ENCODE measurements at places on chromosomes 3 and 15.

DNA sequence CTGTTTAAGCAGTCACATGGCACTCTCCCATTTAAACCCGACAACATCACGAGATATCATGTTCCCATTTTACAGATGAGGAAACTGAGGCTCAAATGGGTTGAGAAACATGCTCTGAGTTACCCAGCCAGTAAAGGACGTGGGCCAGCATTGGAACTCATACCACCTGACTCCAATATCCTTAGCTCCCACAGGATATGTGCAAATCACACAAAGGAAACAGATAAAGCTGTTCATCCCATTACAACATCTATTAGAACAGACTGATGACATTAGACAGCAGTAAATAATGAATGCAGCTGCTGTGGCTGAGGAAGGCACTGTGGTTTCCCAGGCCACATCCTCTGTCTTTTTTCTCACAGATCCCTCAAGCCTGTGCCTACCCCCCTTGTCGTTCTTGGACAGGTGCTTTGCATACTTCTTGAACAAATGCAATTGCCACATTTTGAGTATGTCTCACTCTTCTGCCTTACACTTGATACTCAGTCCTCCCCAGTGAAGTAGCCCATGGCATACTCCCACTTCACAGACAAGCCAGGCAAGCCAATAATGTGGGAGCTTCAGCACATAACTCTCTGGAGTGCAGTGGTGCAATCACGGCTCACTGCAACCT lies 17.7 kb downstream of the FRMD4B start:
- DNase-seq: no peak

DNA sequence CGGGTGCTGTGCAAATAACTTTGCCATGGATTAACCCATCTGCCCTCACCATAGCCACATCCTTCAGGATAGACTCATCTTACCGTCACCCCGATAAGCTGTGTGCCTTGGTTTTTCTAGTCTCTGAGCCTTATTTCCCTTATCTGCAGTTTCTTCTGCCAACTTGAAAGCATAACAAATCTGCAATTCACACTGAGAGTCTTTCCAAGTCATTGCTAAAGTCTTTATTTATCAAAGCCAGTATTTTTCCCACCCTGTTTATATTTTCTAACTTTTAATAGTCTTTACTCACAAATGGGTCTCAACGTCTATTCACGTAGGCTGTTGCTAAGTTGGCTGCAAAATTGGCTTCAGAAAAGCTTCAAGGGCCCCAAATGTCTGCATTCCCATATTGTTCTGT lies 61.6 kb upstream of the SUCLG2 start:
- DNase-seq: no peak

DNA sequence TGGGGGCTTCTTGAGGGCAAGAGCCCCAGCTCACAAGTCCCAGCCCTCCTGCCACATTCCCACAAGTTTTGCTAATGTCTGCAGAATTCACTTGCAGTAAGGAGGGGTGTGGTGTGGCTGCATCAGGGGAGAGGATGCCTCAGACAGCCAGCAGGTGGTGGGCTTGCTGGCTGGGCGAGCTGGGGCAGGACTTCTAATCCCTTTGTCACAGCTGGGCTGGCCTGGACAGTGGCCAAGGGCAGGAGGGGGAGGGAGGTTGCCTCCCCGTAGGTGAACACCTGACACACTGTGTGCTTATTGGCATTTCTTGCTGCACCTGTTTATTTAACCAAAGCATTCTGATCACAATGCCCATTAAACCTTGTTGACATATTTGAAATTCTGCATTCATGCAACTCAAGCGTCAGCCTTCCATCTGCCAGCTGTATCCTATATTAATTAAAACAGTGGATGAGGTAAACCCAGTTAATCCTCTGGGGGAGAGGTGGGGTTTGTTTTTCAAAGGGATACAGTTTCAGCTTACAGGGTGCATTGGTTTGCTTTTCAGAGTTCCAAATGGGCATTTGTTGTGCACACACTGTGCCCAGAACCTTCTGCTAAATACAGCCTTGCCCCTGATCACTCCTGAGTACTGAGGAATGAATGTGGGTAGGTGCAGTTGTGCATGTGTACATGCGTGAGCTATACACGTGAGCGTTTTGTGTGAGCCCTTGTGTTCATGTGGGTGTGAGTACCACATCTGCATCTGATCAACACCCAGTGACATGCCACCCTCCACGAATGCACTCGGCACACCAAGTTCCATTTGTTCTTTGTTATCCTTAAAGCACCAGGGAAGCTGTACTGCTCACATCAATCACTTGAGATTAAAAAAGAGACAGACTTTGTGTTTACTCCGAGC lies 268.7 kb downstream of the XXYLT1 start:
- DNase-seq: no peak

DNA sequence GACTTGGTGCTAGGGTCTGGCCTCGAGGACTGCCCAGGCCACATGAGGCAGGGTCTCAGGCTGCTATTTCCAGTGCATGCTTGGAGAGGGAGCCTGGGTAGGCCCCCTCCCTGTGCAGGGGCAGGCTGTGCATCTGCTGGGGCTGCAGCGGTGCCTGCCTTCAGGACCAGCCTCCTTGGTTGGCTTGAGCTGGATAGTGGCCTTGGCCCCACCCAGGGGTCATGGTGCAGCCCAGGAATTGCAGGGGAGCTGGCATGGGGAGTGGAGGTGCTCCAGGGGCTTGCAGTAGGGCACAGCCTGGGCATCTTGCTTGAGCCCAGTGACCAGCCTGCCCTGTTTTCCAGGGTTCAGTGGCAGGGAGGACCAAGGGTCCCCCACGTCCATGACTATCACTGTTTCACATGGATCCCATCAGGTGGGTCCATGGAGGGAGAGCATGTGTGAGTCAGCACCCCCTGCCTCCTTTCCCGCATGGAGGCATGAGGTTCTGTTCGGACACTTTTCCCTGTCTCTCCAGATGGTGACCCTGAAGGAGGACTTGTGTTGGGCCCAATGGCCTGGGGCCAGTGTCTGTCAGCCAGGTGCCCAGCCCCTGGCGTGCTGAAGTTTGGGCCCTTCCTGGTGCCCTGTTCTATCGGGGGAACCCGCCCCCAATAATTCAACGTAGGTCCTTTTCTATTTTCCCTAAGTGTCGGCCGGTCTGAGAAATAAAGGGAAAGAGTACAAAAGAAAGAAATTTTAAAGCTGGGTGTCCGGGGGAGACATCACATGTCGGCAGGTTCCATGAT lies 218.6 kb downstream of the SNRPN start:
- DNase-seq: no peak

- DNase-seq: no peak
Observed at GRCh38 chr15:67707520-67708283, 117.6 kb upstream of the SKOR1 start.

GRCh38 chr15:53208751-53209150 lies 418.6 kb upstream of the ONECUT1 start:
- no peak for DNase-seq

- no peak for DNase-seq
Observed at GRCh38 chr3:17232442-17232841, 347.7 kb downstream of the PLCL2 start.

GRCh38 chr3:23501201-23501802 lies 298.2 kb downstream of the UBE2E2 start:
- DNase-seq: no peak

DNA sequence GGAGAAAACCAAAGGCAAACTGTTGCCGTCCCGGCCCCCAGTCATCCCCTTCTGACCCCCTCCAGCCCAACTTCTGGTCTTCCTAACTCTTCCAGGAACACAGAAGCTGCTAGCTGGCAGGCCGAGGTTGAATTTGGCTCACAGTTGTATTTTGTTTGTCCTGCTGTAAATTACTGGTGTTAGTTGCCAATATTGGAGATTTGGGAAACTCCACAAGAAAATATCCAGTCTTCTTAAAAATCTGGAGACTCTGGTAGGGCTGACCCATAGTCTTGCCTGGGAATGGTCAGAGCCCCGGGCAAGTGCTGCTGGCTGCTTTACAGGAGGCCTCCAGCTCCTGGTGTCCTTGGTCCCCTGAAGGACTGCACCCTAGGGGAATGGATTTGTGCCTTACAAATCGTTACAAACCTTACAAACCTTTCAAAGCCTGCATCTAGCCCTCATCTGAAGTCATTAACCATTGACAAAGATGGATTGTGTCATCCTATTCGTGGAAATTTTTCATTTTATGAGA lies 112.0 kb upstream of the MCTP2 start:
- DNase-seq: no peak

DNA sequence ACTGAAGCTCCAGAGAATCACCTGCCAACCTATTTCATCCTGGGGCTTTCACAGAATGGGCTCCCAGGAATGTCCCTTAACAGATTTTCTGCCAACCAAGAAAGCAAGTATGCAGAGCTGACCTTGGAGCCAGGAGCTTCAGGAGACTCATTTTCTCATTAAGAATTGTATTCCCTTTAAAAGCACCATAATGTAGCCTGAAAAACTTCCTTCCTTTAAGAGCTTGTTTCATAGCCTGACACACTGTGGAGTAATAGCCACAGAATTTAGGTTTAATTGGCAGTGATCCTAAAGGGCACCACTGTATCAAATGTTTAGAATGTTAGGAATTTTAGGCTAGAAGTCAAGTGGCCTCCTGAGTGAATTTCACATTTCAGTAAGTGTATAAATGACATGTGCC lies 309.8 kb downstream of the GBE1 start:
- no peak for DNase-seq

DNA sequence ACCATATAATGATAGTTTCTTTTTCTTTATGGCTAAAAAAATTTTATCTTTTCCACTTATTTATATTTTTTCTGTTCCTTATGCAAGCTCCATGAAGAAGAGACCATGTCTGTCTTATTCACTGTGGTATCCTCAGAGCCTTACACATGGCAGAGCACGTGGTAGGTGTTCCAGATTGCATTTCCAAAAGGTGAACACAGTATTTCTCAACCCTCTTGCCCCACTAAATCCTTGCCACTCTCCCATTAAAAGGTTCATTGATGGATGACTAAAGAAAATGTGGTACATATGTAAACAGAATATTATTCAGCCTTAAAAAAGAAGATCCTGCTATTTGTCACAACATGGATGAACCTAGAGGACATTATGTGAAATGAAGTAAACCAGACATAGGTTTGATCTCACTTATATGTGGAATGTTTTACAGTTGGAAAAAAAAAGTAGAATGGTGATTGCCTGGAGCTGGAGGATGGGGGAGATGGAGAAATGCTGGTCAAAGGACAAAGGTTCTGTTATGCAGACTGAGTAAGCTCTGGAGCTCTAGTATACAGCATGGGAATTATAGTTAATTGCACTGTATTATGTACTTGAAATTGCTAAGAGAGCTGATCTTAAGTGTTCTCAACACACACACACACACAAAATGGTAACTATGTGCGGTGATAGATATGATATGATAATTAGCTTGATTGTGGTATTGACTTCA lies 266.7 kb downstream of the CNTN3 start:
- no peak for DNase-seq

- no peak for DNase-seq
Observed at GRCh38 chr3:49133226-49133951, 539 bp upstream of the LAMB2 start.

DNA sequence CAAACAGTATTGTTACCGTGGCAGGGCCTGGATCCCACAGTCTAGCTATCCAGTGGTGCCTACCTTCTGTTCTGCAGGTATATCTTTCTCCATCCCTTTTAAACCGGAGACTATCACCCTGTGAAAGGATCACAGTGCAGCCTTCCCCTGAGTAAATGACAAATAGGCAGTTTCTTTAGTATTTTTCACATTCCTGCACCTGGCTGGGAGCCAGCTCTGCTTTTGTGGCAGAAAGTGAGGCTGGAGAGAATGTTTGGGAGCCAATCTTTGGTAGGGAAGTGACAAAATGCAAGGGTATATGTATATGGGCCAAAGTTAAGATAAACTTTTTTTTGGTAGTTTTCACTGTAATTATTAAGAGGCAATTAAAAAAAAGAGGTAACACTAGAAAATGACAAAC lies 54.8 kb downstream of the ARHGEF26 start:
- DNase-seq: no peak

- no peak for DNase-seq
Observed at GRCh38 chr15:67743558-67743957, 81.8 kb upstream of the SKOR1 start.

DNA sequence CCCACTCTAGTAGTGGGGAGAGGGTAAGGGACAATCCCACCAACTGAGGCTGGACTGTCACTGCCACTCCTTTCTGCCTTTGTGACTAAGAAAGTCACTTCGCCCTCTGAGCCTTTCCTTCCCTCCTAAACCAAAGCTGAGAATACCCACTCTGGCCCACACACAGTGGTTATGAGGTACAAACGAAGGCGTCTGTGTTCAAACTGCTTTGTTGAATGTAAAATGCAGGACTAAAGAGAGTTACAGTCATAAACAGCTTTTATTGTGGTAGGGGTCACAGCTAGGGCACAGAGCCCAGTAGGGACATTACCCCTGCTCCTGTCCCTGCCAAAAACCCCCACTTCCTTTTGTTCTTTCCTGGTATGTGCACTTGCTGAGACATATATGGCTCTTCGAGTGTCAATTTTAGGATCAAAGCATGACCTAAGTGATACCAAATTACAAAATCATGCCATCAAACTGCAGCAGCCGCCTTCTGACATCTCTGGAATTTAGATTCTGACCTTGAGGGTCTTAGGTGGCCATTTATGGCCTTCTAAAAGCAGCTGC lies 45.1 kb downstream of the CTDSPL start:
- DNase-seq: no peak

DNA sequence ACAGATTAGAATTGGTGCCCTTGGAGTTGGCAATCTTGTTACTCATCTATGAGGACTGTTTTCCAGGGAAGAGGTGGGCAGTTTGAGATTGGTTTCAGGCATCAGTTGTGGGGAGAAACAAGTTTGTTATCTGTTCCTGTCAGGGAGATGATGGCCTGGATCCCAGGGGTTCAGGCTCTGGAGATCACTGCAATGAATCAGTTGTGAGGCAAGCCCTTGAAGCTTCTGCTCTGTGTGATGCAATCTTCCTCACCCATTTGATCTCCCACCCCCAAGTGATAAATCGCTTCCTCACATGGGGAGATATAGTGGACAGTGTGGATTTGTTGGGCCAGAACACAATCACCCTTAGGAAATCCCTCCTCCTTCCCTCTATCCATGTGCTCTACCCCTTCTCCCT lies 276.6 kb upstream of the LRTM1 start:
- DNase-seq: no peak

DNA sequence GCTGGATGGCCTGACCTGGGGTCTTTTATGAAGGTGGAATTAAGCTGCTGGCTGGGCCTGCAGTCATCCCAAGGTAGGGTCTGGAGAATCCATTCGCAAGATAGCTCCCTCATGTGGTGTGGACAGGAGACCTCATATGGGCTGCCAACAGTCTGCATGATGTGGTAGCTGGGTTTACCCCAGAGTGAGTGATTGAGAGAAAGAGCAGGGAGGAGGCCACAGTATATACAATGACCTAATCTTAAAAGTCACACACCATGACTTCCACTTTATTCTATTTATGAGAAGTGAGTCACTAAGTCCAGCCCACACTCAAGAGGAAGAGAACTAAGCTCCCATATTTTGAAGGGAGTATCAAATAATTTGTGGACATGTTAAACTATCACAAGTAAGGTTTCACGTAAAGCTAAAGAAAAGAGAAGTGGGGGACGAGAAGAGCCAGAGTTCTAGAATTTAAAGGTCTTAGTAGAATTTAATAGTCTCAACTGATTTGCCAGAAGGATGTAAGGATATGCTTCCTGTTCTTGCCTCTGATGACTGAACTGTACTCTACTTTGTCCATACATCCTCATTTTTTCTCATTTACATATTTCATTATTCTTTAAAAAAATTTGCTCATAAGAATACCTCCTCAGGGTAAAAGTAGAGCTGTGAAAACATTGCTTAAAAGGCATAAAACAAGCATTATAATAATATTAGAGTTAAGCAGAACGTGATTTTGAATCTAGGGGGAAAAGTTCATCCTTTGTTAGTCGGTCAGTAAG lies 184.4 kb downstream of the PEX5L start:
- DNase-seq: no peak

GRCh38 chr3:79558943-79559342 lies 208.9 kb downstream of the ROBO1 start:
- DNase-seq: no peak

- no peak for DNase-seq
Observed at GRCh38 chr15:77738441-77739302, 106.0 kb upstream of the LINGO1 start.

Measured in stimulated activated CD8-positive, alpha-beta memory T cell treated with anti-CD3 and anti-CD28 coated beads, Interleukin-7, amount 100 ng/mL, for 1 hour (primary cell).